ENCODE measurements at places on chromosomes 1 and 21.

- no peak for DNase-seq
These were observed 18.1 kb upstream of the ETS2 start for GRCh38 chr21:38787461-38788274.

DNA sequence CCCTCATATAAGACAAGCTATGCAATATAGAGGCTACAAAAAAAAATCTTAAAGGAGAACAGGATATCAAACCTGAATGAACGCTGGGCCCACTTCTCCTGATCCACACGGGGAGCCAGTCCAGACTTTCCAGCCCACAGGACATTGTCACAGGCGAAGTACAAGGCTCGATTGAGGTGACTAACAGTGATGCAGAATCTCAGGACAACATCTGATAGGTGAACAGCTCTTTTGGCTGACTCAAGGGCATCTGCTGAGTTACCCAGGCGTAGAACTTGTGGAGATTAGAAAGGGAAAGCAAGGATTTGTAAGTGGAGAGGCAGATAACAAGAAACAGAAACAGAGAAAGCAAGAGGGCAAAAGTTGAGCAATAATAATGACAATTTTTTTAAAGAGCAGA, 1.8 kb downstream of the PEX11B start:
- no peak for DNase-seq

GRCh38 chr1:197321811-197322210, 53.8 kb downstream of the CRB1 start:
- no peak for DNase-seq

DNA sequence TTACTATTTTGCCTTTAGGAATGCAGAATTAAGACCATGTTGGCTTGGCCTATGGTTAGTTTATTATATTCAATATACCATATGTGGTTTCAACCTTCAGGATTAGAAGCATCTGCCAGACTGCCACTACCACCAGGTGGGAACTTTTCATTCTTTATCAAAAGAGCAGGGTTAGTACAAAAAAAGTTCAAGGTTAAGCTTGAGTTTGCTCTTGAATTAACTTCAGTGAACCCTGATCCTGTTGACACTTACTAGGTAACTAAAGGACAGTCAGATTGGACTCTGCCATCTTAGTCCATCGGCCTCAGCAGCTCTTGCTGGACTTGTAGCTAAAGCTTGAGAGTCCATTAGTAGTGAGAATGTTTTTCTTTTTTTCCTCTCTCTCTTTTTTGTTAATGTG, 22.1 kb downstream of the CLIC4 start:
- no peak for DNase-seq

DNA sequence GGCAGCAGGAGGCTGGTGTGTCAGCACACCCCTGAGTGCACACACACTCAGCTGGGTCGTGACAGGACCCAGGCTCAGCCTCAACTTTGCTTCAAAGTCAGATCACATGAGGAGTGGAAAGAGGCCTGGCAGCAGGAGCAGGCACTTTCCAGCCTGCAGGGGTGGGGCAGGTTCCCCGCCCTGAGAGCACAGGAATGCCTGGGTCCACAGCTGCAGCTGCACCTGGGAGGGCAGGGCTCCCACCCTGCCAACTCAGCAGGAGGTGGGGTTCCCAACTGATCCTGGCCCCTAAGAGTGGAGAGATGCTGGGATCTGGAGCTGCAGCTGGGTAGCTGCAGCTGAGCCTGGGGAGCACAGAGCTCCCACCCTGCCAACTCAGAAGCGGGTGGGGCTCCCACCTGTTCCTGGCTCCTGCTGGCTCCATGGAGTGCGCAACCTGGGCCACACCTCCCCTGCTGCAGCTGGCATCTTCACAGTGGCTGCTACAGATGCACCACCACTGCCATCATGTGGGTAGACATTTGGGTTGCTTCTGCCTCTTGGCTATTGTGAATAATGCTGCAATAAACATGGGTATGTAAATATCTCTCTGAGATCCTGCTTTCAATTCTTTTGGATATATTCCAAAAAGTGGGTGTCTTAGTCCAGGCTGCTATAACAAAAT, 415.4 kb downstream of the TTLL7 start:
- peak; percentile 47 for DNase-seq

- no peak for DNase-seq
These were observed 7.6 kb downstream of the EDN2 start for GRCh38 chr1:41476807-41477361.

GRCh38 chr1:176241385-176242015, 34.4 kb upstream of the COP1 start:
- no peak for DNase-seq

DNA sequence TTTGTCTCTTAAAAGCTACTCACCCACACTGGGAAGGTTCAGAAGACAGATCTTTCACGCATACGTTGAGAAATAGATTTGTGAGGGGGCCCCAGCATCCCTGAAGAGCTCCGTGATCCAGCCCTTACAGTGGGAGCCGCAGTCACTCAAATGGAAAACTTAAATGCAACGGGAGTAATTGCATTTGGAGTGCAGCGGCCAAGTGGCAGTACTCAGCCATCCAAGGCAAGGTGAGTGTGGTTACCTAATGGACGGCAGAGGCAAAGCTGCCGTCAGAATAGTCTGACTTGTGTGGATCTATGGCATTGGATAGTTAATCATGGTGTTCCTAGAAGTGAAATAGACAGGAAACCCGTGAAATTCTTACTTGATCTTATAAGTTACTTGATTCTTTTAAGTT, 5.1 kb downstream of the SPSB1 start:
- DNase-seq, result no peak

DNA sequence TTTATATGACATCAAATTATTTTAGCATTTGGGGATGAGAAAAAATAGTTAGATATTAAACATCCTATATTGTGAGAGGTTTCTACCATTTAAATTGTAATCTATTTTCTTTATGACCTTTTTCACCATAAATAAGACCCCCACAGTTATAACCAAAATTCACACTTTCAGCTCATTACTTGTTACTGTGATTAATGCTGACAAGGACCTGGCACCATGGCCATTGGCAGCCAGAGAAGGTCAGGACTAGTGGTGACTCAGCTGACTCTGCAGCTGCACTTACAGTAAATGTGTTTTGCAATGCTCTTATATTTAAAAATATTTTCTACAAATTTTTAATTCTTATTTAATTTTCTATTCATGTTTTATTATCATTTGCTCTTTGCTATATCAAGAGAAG, 133.3 kb upstream of the C1orf105 start:
- DNase-seq, result no peak

- no peak for DNase-seq
These were observed 2.5 kb upstream of the PNRC2 start for GRCh38 chr1:23957096-23957495.
